ENCODE measurements at places on chromosomes 6 and 20.

- no peak for DNase-seq
Measured at GRCh38 chr6:156563714-156564113, 213.5 kb upstream of the ARID1B start.

GRCh38 chr20:14148042-14148441, 152.7 kb downstream of the MACROD2 start:
- no peak for DNase-seq

DNA sequence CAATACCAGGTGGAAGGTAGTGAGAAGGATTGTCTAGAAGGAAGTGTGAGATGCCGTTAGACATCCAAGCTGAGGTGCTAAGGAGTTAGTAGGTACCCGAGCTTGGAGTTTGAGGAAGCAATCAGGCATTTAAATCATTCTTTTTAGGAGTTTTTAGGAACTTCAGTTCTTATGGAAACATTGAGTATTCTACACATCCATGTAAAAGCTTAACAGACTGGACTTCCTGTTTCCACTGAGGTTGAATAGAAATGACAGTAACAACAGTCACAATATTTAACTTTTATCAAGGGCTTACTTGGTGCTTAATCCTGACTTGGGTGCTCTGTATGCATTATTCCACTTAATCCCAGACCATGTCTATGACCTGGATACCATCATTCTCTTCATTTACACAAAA, 136.4 kb downstream of the UST start:
- DNase-seq, result no peak

- peak; percentile 50 for DNase-seq
Measured at GRCh38 chr20:20837574-20838021, 125.2 kb upstream of the RALGAPA2 start.

DNA sequence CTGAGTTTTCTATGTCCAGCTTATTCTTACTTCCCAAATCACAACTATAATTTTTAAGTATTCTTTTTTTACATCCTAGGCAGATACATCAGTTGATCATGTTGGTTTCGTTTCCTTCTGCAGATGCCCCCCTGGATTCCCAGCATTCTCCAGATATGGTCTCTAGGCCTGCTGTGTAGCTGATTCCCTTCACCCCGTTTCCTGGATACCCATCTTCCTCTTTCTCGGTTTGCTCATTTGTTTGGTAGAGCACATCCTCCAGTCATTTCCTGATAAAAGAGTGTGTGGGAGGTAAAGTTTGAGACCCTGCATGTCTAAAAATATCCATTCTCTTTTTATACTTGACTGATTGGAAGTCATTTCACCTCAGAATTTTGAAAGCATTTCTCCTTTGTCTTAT, 66.4 kb downstream of the ANKS1A start:
- DNase-seq, result peak; percentile 47

DNA sequence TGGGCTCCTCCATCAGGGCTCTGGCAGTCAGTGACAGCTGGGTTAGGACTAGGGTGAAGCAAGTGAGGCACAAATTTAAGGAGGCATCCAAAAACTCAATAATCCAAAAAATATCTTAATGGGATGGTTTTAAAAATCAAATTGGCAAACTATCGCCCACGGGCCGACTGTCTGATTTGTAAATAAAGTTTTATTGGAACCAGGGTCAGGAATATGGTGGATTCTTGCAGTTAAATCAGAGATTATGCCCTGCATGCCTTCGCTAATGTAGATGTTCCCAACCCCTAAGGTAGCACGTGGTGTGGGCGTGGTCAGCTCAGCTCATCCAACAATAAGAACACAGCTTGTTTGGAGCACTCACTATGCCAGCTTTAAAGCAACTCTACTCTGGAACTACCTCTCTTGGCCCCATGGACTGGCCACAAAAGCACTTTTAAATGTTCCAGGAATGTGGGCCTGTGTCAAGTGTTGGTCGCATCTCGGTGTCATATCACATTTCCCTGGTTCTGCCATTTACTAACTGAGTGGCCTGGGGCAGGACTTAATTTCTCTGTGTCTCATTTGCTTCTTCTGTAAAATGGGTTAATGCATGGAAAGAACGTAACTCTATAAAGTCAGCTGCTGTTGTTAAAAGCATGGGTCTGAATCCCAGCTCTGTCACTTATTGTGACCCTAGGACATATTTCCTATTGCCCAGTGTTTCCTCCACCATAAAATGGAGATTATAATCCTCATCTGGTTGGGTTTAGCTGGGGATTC, 7.0 kb downstream of the TP53RK start:
- DNase-seq, result no peak

GRCh38 chr6:44609051-44609612, 221.6 kb downstream of the CDC5L start:
- no peak for DNase-seq

- peak; percentile 96 for DNase-seq
Measured at GRCh38 chr6:166598441-166599138, 12.1 kb upstream of the RAMACL start.

GRCh38 chr6:16781348-16782169, 20.3 kb upstream of the ATXN1 start:
- DNase-seq, result no peak

DNA sequence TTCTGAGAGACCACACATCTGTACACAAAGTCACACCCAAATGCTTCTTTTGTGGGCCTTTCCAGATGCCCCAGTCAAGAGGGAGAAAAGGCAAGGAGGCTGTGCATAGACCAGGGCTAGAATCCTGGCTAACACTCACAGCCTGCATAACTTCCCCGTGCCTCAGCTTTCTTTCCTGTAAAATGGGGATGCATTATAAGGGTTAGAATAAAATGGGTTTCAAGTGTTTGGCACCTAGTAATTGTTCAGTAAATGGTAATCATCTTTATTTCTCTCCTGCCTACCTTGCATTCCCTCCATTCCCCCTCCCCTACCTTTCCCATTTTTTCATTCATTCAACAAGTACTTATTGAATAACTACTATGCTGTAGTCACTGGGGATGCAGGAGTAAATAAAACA, 29.4 kb downstream of the UNC5CL start:
- DNase-seq, result no peak

GRCh38 chr6:2829253-2829652, 12.4 kb downstream of the SERPINB1 start:
- no peak for DNase-seq

DNA sequence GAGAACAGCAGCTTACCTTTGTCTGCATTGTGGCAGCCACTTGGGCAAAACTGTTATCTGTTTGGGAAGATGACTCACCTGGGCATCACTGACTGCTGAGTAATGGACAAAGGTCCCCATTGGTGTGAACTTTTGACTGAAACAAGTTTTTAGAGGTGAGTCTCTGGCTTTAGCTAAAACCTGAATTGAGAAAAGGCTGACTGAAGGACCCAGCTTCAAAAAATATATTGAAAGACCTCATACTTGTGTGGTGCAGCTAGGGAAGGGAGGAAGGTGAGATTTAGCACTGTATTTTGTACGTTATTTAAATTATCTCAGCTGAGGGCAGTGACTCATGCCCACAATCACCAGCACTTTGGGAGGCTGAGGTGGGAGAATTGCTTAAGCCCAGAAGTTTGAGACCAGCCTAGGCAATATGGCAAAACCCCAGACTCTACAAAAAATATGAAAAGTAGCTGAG, 4.5 kb upstream of the CITED2 start:
- DNase-seq, result no peak

DNA sequence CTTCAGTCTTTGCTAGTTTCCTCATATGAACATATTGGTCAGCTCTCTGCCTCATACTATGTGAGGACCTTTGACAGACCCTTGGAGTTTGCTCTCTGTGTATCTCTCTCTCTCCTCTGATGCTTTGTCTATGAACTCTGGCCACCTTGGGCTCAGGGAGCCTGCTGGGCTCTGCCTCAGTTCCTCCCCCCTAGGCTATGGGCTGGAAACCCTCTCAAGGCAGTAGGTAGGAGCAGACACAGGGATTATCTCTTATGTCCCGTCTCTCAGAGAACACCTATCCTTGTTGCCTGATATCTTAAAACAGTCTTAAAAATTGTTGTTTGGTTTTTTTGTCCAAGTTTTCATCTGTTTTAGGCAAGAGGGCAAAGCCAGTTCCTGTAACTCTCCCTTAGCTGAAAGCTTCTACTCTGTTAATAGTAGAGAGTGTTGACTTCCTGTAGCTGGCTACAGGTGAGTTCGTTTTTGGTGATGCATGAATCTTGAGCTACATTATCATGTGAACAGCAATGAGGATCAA, 68.3 kb downstream of the BCAS1 start:
- DNase-seq, result no peak

GRCh38 chr20:40111282-40111681, 577.8 kb downstream of the MAFB start:
- no peak for DNase-seq

GRCh38 chr6:157143171-157143889, 180.0 kb downstream of the TMEM242 start:
- no peak for DNase-seq

GRCh38 chr6:64081453-64081852, 445.9 kb downstream of the PHF3 start:
- no peak for DNase-seq

- DNase-seq, result no peak
Measured at GRCh38 chr6:132952031-132952867, 137.9 kb downstream of the RPS12 start.

DNA sequence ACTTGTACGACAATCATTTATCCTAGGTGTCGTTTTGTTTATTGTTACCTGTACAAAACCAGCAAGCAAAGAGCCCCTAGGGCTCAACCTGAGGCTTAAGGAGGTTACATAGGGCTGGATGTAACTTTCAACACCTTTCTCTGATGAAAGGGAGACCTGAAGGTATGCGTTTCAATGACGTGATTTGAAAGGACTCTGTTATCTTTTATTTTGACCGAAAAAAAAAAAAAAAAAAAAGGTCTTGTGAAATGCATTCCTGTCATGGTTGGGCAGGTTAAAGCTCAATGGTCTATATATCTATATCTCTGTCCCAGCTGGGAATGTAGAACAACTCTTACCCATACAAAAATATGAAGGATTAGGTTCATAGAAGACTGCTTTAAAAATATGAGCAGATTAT, 78.7 kb upstream of the SASH1 start:
- DNase-seq, result no peak

GRCh38 chr6:166423781-166424180, 41.0 kb upstream of the MPC1 start:
- no peak for DNase-seq

DNA sequence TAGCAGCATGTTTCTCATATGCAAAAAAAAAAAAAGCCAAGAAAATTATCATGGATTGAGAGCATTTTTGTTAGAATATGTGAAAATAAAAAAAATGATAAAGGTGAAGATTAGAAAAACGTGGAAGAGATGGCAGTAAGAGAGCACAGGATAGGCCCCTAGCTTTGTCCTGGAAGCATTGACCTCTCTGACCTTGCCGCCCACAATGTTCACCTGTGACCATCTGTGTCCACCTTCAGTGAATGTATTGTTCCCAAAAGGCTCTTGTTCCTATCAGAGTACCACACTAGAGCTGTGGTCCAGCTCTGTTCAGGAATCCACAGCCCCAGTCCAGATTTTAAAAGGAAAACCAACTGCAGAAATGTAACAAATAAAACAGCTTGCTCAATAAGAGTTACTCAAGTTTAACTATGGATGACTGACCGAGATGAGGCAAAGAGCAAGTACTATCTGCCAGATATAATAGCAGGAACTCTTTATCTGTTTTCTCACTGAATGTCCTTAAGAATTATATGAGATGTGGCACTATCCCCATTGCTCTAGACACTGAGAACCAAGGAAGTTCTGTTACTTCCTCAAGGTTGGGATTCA, 287.7 kb upstream of the STXBP5 start:
- peak; percentile 24 for DNase-seq

DNA sequence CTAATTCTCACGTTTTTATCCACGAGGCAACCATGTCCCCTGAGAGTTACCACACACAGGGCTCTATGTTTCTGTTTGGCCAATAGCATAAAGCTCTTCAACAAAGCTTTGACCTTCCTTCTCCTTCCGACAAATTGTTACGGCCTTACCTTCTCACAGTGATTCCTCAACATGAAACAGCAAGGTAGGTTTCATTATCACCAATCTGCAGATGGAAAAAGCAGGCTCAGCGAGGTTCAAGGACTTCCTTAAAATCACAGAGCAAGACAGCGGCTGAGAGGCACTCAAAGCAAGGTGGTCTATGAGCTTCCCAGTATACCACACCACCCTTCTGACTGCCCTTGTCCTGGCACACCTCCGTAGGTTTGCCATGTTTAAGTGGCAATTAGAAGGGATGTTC, 360.0 kb downstream of the CD83 start:
- no peak for DNase-seq

DNA sequence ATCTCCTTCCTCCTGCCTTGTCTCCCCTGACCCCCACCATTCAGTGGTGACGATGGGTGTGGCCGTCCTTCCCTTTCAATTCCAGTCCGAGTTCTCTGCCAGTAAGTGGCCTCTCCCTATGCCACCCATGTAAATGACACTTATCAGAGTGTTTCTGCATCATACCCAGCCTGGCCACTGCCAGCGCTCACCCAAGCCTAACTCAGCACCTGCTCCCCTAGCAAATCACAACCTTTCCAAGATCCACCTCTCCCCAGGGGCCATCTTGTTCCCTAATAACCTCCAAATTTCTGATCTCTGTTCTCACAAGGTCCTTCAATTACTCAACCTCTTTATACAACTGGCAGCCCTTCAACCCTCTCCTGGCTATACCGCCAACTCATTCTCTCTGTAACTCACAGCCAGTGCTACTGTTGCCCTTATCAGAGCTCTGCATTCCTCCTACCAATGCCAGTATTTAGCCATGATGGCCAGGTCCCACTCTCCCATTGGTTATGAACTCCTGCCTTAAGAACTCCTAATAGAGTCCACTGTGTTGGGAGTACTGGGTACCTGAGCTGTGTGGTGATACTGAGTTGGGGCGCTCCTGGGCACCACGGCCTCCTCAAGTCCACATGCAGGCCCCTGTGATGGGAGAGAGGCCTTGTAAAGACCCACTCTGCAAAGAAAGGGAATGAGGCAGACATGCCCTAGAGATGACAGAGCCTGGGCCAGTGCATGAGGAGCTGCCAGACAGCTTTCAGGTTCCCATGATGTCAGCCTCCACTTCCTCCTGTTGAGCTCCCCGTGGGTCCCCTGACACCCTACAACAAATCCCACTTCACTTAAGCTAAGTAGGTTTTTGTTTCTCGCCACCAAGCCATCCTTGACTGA, 187.4 kb upstream of the RREB1 start:
- DNase-seq, result no peak

- no peak for DNase-seq
Measured at GRCh38 chr6:52127957-52128356, 40.5 kb upstream of the PKHD1 start.

DNA sequence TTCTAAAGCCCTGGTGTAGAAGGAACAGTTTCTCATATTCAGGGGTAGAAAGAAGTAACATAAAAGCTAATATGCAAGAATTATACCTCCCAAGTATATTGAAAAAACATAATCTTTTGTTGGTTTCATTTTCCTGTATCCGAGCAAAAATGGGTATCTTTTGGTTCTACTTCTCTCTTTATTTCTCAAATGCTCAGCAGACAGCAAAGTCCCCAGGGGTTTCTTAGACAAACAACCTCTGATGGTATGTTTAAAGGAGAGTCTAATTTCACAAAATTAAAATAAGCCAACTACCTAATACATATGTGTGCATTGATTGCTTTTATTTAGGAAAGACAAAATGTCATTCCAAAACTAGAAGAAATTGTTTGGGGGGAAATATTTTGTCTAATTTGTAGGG, 131.0 kb downstream of the TSHZ2 start:
- DNase-seq, result no peak

All from inflammatory macrophage (primary cell).